Foreskin fibroblast (primary cell): ENCODE measurements at places on chromosomes 6 and 20.
A peak's percentile ranks its signal among the peaks of the same experiment; 100 is the strongest.

GRCh38 chr20:10537850-10538480 is 102.9 kb downstream of the SLX4IP start:
- peak; percentile 87 for DNase-seq

DNA sequence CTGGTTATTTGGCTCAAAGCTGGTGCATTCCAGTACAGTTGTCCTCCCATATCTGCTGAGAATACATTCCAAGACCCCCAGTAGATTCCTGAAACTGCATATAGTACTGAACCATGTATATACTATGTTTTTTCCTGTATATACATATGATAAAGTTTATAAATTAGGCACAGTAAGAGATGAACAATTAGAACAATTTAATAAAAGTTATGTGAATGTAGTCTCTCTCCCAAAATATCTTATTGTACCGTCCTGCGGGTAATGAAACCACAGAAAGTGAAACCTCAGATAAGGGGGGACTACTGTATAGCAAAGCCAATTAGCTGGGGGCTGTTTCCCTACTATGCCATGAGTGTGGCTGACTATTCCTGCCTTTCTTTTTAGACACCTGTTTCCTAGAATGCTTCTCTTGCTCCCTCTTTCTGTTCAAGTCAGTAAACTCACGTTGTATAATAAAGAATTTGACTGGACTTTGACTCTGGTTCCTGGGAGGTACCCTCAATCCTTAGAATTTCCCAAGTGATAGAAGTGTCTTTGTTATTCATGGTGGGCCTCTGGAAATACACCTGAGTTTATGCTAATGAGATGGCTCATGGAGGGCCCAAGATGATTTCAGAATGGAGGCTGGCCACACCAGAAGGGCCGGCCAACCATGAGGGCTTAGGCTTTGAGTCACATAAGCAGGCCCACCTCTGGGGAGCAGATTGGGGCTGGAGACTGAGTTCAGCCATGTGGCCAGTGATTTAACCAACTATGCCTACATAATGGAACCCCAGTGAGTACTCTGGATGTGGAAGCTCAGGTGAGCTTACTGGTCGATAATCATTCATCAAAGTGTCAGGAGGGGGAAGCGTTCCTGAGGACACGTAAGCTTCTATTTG is 689 bp upstream of the BLOC1S5 start:
- DNase-seq: no peak

DNA sequence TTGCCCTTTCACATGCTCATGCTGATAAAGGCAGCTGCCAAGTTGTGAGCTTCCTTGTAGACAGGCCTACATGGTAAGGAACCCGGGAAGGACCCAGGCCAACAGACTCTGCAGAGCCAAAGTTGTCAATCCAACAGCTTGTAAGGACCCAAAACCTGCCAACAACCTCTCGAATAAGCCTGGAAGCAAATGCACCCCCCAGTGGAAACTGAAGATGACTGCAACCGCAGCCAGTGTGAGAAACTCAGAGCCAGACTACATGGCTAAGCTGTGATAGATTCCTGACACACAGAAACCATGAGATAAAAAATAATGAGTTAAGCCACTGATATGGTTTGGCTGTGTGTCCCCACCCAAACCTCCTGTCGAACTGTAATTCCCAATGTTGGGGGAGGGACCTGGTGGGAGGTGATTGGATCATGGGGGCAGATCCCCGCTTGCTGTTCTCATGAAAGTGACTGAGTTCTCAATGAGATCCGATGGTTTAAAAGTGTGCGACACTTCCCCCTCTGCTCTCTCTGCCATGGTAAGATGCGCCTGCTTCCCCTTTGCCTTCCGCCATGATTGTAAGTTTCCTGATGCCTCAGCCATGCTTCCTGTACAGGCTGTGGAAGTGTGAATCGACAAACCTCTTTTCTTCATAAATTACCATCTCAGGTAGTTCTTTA is 18.8 kb upstream of the CLPSL2 start:
- peak; percentile 32 for DNase-seq

- DNase-seq: no peak
These were observed 463.9 kb upstream of the JAG1 start for GRCh38 chr20:11137688-11138087.

- peak; percentile 95 for DNase-seq
These were observed 34.1 kb upstream of the ID1 start for GRCh38 chr20:31570735-31571617.

DNA sequence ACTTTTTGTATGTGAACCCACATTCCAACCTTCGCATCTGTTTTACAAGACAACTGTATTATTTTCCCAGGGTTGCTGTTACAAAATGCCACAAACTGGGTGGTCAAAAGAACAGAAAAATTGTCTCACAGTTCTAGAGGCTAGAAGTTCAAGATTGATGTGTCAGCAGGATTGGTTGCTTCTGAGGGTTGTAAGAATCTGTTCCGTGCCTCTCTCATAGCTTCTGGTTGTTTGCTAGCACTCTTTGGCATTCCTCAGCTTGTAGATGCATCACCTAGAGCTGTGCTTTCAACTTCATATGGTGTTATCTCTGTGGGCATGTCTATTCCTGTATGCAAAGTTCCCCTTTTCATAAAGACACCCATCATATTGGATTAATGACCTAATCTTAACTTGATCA is 1067.2 kb downstream of the EPHA7 start:
- no peak for DNase-seq

GRCh38 chr6:24069526-24069925 is 56.5 kb upstream of the NRSN1 start:
- DNase-seq: no peak

- no peak for DNase-seq
These were observed 129.3 kb downstream of the KLHL32 start for GRCh38 chr6:97053643-97054411.

- DNase-seq: peak; percentile 84
These were observed 88.1 kb downstream of the SNAP25 start for GRCh38 chr20:10306440-10307358.

DNA sequence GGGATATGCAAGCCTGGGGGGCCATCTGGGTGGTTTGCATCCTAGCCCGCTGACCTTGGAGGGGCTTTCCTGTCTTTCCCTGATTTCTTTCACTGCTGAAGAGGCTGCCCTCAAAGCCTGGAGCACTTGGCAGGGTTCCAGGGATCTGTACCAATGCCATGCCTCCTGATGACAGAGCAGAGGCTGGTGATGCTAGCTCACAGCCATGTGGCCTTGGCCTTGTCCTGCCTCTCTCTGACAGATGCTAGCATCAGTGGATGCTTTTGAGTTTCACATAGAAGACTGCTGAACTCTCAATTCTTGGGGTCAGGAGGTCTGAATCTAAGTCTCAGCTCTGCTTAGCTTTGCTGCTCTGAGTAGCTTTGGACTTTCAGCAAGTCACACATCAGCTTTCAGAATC is 21.9 kb upstream of the RREB1 start:
- DNase-seq: peak; percentile 10

- DNase-seq: no peak
These were observed 114.2 kb downstream of the MOXD1 start for GRCh38 chr6:132287101-132287500.

DNA sequence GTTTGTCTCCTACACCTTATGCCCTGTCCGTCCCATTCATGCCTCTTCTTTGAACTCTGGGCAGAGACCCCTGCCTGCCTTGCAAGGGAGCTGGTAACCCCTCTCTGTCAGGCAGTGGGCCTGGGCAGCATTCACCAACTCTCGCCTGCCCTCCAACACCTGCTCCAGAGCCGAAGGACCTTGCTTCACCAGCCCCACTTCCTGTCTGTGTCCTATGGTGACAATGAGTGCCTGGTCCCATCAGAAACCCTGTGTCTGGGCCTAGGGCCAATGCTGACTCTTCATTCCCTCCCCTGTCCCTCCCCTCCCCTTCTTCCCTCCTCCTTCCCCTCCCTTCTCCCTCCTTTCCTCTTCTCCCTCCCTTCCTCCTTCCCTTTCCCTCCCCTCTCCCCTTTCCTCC is 22.8 kb upstream of the PCMTD2 start:
- no peak for DNase-seq

DNA sequence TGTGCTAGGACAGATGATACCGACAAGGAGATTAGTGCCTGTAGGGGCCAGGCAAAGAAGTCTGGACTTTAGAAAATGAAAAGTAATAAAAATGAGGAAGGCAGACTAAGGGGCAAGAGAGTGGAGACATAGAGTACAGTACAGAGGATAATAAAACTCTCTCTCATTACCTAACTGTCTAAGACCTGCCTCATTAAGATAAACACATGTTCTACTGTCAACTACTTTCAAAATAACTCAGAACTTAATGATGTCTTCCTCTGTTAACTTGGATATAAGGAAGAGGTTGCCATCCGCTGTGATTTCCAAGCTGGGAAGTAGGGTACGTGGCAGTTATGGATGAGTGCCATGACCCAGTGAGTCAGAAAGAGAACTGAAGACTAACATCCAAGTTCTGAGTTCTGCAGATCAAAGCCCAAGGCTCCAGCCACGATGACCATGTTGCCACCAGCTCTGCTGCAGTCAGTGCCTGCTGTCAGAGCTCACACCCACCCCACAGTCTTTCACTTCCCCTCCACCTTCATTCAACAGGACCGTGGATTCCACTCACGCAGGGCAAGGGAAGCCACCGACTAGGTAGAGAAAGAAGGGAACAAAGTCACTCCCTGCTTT is 81.8 kb downstream of the KIF16B start:
- DNase-seq: peak; percentile 49

- peak; percentile 86 for DNase-seq
These were observed 24.1 kb downstream of the CFAP61 start for GRCh38 chr20:20076297-20077065.

GRCh38 chr6:29941471-29941870 is 861 bp upstream of the HLA-A start:
- DNase-seq: peak; percentile 44

GRCh38 chr6:152121910-152122309 is 314.4 kb downstream of the ESR1 start:
- no peak for DNase-seq

DNA sequence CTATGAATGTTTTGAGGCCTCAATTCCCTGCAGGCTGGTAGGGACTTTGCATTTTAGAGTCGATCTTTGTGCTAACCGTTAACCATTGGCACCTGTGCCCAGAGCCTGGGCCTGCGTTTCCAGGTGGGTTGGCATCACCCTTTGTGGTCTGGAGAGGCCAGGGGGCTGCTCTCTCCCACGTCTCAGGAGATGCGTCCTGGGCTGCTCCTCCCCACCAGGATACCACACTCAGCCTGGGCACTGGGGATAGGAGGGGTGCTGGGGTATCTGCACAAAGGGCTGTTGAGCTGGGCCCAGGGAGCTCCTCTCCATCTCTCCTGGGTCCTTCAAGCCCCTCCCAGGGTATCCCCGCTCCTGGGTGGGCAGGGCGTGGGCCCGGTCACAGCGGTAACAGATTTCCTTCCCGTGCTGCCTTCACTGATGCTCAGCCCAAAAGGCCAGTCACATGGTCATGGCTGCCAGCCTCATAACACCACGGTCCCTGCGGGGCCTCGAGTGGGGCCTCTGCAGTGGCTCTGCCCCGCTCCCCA is 266.2 kb downstream of the TAF4 start:
- DNase-seq: no peak

- DNase-seq: no peak
These were observed 1199.8 kb upstream of the GJE1 start for GRCh38 chr6:140932909-140933308.

- DNase-seq: no peak
These were observed 589.3 kb downstream of the TFAP2A start for GRCh38 chr6:9825526-9825925.

DNA sequence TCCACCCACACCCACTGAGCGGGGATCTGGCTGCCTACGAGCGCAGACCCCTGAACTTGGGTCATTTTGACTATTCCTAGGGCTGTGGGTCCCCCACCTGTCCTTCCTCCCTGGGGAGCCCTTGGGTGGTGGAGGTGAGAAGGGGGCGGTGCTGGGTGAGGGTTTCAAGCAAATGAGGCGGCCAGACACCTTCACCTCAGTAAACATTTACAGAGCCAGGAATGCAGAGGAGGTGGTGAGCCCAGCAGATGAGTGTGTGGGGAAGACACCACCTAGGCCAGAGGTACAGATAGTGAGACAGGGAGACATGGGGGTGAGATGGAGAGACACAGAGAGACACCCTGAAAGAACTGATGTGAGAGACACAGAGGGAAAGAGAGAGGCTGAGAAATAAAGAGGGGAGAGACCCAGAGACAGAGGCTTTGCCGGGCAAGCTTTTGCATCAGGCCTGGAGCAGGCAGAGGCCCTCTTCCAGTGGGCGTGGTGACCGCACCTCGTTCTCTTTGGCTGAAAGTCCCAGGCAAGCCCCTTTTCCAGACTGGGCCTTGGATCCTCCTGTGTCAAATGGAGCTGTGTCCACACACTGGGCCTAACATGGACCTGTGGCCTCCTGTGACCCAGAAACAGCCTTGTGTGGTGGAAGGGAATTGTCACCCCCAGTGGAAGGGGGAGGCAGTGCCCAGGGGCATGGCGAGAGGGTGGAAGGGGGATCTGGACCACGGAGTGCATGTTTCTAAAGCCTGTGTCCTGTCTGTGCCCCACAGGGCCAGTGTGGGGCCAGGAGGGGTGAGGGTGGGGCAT is 29.7 kb downstream of the CEBPB start:
- DNase-seq: no peak

DNA sequence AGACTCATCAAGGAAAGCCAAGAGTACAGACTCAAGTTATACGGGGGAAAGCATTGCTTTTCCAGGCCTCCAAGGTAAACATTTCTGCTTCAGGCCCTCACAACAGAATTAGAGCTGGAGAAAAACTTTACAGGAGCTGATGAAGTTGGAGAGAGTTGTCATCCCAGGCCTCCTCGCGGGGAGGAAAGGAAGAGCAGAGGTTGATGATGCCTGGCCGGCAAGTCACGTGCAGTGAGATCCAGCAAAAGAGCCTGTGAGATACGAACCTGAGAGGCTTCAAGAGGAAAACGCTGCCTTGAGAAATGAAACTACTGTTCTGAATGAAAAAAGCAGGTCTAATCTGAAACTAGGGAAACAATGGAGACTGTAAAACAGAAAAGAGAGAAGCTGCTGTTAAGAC is 122.9 kb downstream of the FAM120B start:
- no peak for DNase-seq

- no peak for DNase-seq
These were observed 54.1 kb downstream of the RNASET2 start for GRCh38 chr6:166902211-166902755.

GRCh38 chr6:12709116-12709515 is 7.5 kb upstream of the PHACTR1 start:
- peak; percentile 84 for DNase-seq

GRCh38 chr20:15565786-15566185 is 1007.5 kb downstream of the KIF16B start:
- DNase-seq: no peak

DNA sequence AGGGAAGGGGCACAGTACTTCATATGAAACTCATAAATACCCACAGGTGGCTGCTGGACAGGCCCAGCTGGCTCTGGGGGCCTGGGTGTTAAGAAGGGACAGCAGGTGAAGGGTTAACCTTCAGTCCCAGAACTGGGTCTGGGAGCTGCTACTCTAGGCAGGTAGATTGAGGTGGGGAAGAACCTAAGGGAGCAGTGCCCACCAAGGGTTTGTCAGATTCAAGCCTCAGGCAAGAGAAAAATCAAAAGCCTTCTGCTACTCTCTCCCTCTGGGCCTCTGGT is 5.6 kb downstream of the RPL10A start:
- DNase-seq: peak; percentile 41

DNA sequence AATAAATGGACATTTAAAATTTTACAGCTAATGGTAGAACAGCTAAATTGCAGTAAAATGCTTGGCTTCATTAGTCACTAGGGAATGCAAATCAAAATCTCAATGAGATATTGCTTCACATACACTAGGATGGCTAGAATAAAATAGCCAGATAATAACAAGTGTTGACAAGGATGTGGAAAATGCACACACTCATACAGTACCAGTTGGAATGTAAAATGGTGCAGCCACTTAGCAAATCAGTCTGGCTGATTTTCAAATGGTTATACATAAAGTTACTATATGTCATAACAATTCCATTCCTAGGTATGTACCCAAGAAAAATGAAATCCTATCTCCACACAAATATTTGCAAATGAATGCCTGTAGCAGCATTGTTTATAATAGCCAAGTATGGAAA is 452.1 kb downstream of the HDGFL1 start:
- DNase-seq: no peak
